ENCODE measurements at places on chromosomes 13 and 19.

- no peak for DNase-seq
Measured at GRCh38 chr13:31629085-31629780, 110.1 kb upstream of the RXFP2 start.

DNA sequence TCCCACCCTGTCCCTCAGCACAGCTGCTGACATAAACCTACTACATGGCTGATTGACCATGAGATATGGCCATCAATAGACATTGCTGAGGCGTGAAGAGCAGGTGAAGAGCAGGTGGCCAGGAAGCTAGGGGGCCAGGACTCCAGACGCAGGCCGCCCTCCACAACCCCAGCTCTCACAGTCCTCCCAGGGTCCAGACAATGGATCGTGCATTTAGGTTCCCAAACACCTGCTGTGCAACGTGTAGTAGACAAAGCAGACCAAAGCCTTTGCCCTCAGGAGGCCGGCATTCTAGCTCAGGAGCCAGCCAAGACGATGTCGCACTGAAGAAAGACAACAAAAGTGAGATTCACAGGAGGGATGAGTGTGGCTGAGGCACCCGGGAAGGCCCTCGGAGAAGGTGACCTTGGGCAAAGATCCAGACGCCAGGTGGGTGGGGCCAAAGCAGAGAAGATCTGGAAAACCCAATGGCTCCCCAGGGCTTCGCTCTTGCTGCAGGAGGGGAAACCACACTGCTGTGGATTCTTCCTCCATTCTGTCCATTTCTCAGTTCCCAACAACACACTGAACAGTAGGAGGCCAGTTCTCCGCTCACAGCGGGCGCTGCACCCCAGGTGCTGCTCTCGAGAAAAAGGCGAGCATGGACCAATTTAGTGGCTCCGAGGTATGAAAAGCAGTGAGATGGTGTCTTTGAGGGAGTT lies 1.4 kb downstream of the FFAR1 start:
- DNase-seq: no peak

GRCh38 chr13:34352958-34353357 lies 535.0 kb downstream of the RFC3 start:
- no peak for DNase-seq

GRCh38 chr19:31275068-31275334 lies 74.2 kb downstream of the TSHZ3 start:
- no peak for DNase-seq

DNA sequence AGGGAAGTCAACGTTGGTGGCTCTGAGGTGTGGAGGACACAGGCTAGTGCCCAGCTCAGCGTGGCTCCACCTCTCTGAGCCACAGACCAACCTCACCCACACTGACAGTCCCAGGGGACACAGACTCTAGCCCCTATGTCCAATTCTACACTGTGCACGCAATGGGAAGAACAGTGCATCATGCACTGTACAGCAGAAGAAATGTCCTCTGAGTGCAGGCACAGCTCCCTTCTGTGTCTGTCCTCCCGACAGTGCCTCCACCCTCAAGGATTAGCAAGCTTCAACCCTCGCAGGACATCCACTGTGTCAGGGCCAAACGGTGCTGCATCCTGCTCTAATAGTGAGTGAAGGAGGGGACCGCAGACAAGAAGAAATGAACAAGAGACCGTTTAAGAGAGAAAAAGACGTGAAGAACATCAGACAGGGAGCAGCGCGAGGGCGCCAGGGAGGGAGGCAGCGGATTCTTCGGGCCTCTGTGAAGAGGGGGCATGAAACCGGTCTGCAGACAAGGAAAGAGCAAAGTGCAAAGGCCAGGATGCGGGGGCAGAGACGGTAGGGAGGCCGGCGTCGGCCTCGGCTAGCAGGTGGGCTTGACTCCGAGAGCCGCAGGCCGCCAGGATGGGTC lies 681 bp downstream of the ZNF837 start:
- DNase-seq: no peak

DNA sequence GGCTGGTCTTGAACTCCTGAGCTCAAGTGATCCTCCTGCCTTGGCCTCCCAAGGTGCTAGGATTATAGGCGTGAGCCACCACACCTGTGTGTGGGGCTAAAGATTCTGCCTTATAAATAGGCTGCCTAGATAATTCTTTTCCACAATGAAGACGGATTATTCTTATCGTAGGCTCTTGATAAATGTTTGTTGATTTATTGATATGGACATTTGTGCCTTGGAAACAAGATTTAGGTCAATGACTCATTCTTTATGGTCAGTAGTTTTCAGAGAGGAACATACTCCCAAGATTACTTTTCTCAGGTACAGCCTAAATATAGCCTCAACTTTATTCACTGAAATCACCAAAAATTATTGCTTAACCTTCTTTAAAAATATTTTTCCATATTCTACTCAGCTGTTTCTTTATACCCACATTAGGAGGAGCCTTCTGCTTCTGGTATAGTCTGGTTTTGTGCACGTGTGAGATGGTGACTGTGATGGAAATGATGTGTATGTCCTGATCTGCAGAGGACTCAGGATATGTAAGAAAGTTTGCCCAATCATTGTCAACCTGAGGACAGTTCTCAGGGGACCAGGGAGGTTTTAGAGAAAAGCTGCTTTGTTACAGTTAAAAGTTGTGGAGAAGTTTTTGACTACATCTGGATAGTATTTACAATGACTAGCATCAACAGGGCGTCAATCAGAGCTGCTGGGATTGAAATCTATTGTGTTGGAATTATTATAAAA lies 208.9 kb downstream of the DNAJC15 start:
- no peak for DNase-seq

- no peak for DNase-seq
Measured at GRCh38 chr13:75415694-75416093, 66.3 kb downstream of the TBC1D4 start.

GRCh38 chr13:84536906-84537305 lies 654.6 kb upstream of the SLITRK1 start:
- no peak for DNase-seq

DNA sequence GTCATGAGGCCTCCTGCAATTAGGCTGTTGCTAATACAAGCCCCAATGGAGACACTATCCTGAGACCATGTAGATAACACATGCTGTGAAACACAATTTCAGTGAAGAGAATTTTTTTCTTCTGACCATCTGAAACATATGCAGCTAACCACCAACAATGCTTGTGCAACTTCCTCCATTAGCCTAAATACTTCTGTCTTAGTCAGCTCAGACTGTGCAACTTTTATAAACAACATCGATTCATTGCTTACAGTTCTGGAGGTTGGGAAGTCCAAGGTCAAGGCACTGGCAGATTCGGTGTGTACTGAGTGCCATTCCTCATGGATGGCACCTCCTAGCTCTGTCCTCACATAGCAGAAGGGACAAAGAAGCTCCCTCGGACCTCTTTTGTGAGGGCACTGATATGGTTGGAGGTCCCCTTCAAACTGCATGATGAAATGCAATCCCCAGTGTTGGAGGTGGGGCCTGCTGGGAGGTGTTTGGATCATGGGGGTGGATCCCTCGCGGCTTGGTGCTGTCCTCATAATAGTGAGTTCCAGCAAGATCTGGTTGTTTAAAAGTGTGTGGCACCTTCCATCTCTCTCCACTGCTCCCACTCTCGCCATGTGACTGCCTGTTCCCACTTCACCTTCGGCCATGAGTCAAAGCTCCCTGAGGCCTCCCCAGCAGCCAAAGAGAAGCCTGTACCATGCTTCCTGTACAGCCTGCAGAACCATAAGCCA lies 27.7 kb downstream of the STK24 start:
- DNase-seq: no peak

GRCh38 chr19:55153652-55154264 lies 3.8 kb downstream of the TNNI3 start:
- DNase-seq: no peak

GRCh38 chr13:108925070-108925469 lies 295.7 kb downstream of the MYO16 start:
- DNase-seq: no peak

DNA sequence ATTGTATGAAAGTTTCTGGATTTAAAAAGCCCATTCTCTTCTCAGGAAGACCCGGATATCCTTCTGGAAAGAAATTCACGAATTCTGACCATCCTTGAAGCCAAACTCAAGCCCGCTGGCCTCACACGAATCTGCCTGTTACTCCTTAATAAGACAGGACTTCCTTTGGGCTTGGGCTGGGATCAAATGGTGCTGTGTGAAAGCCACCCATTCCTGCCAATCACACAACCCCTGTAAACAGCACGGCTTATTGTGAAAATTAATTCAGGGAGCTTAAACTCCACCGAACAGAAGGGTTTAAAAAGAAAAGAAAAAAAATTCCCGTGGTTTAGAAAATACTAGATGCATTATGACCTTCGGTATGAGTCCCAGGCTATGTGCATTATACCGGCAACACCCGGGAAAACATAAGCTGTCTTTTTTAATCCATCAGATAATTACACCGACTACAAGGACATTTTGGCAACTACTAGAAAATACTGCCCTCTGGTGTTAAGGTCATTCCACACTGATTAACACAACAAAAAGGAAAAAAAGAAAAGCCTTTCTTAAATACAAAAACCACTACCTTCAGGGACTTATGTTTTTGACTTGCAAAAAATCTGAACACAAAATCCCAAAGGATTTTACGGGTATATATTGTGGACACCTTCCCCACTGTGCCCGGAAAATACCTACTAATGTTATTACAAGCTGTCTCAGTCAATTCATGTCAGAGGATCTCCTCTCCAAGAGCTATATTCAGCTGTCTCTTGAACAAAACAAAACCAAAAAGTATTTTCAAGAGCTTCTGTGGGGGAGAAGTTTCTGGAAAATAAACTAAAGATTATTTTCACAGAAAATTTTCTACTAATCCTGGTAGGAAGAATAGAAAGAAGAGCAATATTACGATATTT lies 76.0 kb upstream of the LSM14A start:
- peak; percentile 61 for DNase-seq

DNA sequence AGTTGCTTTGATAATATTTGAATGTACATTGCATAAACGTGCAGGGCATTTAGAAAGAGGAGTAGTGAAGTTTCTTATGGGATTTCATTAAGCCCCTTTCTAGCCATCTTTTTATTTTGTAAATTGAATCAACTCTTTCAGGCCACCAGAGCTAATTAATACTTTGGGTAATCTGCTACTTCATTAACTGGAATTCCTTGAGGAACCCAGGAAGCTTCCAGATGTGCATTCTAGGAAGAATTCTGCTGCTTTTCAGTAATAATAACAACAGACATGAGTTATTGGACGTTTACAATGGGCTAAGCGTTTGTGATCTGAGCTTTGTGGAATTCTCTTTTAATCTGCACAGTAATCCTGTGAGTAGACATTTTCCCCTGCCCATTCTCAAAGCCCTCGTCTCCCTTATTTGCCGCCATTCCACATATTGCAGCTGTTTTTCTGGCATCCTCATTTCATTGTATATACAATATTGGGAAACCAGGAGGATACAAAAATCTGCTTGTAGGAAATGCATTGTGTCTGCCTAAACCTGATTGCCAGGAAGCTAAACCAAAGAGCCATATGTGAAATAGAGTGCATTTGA lies 103.9 kb downstream of the HS6ST3 start:
- no peak for DNase-seq

DNA sequence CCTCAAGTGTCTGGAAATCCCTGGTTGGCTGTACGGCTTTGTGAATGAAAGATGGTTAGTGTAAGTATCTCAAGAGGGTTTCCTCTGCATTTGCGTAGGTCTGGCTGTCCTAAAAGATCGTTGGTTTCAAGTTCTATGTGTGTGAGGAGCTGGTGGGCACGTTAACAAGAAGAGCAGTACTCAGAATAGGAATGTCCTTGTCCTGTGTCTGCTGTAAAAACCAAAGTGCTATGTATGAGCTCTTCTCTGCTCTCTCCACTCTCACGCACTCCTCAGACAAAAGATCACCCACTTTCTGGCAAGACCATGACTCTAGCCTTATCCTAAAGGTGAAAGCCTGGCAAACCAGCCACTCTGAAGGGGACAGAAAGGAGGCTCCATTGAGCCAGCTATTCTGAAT lies 39.1 kb downstream of the USP12 start:
- DNase-seq: no peak

DNA sequence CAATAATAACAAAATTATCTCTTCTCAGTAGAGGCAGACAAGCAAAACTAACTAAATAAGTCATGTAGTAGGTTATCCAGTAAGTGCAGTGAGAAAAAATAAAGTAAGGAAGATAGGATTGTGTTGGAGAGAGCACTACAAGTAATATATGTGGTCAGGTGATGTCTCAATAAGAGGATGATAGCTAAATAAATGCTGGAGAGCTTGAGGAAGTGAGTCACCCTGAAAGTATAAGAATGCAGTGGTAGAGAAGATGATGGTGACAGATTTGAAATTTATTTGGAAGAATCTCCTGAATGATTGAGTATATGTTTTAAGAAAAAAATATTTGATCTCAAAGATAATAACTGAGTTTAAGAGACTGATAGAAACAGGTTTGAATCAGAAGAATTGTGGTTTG lies 152.2 kb upstream of the PRR20A start:
- DNase-seq: no peak

DNA sequence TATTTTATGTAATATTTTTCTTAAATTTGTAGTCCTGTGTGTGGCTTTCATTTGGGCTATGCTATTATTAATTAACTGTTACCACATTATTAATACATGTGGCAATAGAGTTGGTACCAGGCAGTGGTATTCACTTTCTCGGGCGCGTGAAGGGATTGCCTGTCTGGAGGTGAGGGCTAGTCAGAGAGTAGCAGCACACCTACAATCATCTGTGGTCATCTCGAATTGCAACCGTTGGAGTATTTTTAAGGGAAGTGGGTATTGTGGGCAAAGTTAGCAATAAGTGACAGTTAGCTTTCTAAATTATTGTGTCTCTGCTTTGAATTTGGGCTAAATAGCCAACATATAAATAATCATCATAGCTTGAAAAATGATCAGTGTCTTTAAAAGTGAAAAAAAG lies 20.0 kb upstream of the GPR18 start:
- DNase-seq: no peak

- DNase-seq: no peak
Measured at GRCh38 chr13:96860882-96861281, 133.4 kb downstream of the OXGR1 start.

GRCh38 chr19:5826531-5827341 lies 12.8 kb downstream of the FUT6 start:
- DNase-seq: peak; percentile 79

DNA sequence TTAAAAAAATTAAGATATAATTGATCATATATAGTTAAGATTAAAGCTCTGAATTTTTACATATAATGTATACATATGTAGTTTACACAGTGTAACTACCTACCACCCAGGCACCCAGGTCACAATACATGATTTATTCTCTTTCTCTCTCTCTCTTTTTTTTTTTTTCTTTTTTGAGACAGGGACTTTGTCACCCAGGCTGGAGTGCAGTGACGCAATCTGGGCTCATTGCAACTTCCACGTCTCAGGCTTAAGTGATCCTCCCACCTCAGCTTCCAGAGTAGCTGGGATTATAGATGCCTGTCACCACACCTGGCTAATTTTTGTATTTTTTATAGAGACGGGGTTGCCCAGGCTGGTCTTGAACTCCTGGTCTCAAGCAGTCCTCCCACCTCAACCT lies 18.8 kb upstream of the CLASRP start:
- DNase-seq: no peak

DNA sequence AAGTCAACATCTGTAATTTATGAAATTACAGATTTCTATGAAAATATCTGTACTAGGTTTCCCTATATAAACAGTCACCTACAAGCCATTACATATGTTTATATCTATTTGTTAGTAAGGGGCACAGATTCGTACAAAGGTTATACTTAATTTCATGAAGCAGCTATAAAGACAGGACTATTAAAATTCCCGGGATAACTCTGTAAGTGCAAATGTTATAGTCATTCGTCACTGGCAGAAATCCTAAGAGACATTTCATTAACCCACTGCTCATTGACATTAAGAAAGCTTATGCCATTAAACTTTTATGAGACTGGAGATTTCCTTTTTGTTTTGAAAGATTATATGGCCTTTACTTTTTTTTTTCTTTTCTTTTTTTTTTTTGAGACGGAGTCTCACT lies 122.9 kb downstream of the MYO16 start:
- DNase-seq: no peak

- peak; percentile 16 for DNase-seq
Measured at GRCh38 chr19:47699360-47699917, 13.8 kb upstream of the EHD2 start.
